Stimulated activated CD4-positive, alpha-beta T cell treated with anti-CD3 and anti-CD28 coated beads, Interleukin-12 subunit alpha, Interleukin-12 subunit beta, amount 100 ng/mL, for 24 hours (primary cell): ENCODE measurements at places on chromosomes 2 and 18.

GRCh38 chr18:74516271-74517235 lies 17.7 kb upstream of the CNDP1 start:
- no peak for DNase-seq

- DNase-seq = no peak
These were observed 2.7 kb downstream of the IKZF2 start for GRCh38 chr2:213148572-213149261.

DNA sequence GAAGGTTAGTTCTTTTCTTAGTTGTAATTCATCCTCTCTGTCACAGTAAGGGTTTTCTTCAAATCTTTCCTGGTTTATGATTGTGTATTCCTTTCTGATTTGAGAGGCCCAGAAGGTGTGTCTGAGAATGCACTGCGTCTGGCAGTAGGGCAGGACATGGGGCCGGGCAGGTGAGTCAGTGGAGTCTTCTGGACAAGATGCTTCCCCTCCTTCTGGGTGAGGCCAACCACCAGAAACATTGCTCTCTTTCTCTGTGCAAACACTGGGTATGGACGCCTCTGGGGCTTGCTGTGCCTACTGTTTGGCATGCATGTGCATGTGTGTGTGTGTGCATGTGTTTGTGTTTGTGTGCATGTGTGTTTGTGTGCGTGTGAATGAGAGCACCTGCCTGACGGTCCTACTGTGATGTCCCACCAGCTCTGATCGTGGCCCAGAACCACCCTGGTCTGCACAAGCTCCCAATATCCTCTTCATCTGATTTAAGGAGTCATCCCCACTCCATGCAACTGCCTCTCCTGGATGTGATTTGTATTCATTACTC lies 93.2 kb upstream of the DLX2 start:
- no peak for DNase-seq

GRCh38 chr2:118803012-118803411 lies 44.4 kb downstream of the EN1 start:
- DNase-seq = no peak

DNA sequence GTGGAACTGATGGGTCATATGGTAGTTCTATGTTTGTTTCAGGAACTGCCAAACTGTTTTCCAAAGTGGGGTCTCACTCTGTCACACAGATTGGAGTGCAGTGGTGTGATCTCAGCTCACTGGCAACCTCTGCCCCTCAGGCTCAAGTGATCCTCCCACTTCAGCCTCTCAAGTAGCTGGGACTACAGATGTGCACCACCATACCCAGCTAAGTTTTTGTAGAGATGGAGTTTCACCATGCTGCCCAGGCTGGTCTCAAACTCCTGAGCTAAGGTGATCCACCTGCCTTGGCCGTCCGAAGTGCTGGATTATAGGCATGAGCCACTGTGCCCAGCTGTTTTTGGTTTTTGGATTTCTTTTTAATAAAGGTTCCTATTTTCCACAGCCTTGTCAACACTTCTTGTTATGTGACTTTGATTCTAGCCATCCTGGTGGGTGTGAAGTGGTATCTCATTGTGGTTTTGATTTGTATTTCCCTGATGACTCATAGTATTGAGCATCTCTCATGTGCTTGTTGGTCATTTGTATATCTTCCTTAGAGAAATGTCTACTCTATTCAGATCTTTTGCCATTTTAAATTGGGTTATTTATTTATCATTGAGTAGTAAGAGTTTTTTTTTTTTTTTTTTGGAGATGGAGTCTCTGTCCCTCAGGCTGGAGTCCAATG lies 22.8 kb downstream of the NPC1 start:
- no peak for DNase-seq

DNA sequence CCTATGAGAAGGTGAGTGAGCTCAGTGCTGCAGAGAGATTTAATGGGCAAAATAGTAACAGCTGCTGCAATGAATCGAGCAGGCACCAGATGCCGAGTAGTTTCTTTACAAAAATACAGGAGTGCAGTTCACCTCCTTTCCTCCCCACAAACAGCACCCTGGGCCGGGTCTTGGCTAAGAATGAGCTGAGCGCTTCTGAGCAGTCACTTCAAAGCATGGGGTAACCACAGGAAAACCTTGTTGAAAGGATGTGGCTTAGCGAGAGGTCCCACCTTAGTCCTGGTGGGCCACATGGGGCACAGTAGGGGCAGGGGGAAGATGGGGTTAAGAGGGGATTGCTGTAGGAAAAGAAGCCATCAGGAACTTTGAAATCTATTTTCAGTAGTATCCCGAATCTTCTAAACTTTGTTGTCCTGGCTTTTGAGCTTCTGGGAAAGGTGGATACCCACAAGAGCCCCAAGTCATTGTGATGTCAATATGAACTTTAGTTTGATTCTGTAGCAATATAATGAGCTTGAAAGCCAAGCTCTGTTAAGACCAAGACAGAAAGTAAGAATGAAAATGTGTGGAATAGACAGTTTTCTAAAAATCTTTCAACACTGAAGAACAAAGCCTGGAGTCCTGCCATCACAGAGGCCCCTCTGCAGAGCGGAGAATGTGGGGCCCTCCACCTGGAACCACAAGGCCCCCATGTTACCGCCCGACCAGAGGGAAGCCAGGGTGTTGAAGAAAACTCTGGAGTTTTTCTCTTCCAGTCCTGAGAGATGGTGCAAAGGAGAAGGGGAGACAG lies 101.0 kb upstream of the ZNF236 start:
- DNase-seq = peak; percentile 33

- no peak for DNase-seq
These were observed 27.2 kb downstream of the GALNT14 start for GRCh38 chr2:31110998-31111397.

DNA sequence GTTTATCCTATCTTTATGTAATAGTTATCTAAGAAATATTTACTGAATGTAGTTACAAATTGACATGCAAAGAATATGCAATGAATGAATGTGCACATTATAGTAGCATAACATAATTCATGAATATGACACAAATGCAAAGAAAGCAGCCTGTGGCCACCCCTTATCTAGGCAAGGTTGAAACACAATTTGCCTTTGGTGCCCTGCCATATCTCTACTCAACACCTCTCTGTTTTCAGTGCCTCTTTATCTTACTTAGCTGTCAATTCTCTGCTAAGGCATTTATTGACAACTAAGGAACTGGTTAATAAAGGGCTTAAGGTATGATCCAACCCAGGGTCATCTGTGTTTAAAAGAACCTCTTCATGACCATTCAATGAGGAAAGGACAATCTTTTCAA lies 18.9 kb downstream of the REV1 start:
- DNase-seq = no peak

DNA sequence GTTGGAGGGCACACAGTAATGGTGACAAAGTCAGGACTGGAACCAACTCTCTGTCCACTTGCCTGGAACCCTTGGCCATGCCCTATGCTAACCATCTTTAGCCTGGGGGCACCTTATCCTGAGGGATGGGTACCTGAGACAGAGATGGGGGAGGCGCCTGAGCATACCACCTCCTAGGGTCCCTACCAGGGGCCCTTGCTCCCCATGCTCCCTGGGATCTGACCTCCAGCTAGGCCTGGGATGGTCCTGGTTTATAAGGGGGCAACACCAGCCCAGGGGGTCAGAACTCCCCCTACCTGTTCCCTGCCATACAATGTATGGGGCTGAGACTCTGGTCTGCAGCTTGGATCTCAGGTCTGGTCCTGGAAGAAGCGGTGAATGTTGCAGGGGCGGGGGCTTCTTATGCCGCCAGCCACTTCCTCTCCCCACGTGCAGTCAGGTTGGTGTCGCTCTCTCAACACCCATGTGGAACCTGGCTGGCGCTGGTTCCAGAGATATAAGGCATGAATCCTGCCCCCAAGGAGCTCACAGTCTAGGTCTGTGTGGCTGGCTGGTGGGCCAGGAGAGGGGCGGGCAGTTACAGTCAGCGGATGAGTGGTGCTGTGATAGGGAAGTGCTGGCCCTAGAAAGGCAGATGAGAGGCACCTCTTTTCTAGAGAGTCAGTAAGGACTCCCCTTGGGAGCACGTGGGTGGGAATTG lies 3.8 kb upstream of the TOGARAM2 start:
- DNase-seq = no peak

DNA sequence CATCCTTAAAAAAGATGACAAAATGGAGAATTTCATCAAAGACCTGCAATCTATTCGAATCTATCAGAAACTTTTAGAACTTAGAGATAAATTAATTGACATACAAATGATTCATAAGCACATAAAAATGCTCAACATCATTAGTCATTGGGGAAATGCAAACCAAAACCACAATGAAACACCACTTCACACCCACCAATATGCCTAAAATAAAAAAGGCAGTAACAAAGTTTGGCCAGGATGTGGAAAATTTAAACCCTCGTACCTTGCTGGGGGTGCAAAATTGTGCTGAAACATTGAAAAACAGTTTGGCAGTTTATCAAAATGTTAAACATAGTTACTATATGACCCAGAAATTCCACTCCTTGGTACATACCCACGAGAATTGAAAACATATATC lies 11.5 kb upstream of the EIF2AK3 start:
- no peak for DNase-seq

- no peak for DNase-seq
These were observed 84.2 kb downstream of the KLHL29 start for GRCh38 chr2:23469142-23469540.

- DNase-seq = no peak
These were observed 170.6 kb downstream of the TWIST2 start for GRCh38 chr2:239018271-239019182.

DNA sequence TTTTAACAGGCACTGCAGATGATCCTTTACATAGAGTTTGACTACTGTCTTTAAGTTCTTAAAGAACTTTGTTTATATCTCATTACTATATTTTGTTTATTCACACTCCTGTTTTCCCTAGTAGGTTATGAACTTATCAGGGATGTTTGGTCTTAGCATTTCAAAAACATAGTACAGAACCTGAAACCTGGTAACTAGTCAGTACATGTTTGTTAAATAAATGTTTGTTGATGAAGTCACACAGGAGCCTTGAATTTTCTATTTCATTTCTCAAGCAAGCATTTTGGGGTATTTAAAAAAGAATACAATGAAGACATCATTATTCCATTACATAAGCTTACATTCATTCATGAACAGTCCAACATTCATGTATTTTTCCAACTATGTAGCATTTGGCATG lies 280.3 kb upstream of the ZSWIM2 start:
- no peak for DNase-seq

GRCh38 chr2:191538334-191538903 lies 139.5 kb upstream of the NABP1 start:
- no peak for DNase-seq

DNA sequence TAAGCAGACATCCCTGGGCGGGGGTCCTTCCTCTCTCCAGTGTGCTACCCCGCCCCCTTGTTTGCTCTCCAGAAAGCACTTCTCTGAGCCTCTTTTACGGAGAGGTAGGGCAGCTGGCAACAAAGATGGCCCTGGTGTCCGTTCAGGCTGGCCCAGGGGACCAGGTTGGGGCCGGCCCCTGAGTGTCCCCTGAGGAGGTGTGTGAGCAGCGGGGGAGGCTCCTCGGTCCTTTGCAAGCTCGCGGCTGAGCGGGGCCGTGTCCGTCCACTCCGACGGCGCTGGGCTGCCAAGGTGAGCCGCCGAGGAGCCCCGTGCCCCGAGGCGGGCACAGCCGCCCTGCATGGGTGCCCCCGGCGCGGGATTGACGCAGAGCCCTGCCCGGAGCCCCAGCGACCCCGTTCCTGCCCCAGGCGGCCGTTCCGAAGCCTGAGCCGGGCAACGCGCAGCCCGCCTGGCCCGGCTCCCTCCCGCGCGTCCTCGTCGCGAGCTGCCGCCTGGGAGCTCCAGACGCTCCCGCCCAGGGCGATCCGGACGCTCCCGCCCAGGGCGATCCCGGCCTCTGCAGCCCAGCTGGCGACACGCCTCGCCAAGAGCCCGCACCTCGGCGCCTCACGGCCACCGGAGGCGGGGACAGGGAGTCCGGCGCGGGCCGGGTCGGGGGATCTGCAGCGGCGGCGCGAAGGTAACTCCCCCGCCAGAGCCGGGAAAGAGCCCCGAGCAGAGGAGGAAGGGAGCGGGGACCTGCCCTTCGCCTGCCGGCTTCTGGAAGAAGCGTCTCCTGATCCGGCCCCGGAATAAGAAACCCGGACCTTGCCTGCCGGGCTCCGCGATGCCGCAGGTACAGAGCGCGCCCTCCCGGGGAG lies at the start of gene PROKR1:
Gene PROKR1 (plus strand): TSS at position 569 of the 863 bp plus-strand sequence. CDS start 2,243 bp downstream, outside the sequence.
- DNase-seq = no peak

- no peak for DNase-seq
These were observed 36.3 kb upstream of the CTDP1 start for GRCh38 chr18:79643054-79643984.

DNA sequence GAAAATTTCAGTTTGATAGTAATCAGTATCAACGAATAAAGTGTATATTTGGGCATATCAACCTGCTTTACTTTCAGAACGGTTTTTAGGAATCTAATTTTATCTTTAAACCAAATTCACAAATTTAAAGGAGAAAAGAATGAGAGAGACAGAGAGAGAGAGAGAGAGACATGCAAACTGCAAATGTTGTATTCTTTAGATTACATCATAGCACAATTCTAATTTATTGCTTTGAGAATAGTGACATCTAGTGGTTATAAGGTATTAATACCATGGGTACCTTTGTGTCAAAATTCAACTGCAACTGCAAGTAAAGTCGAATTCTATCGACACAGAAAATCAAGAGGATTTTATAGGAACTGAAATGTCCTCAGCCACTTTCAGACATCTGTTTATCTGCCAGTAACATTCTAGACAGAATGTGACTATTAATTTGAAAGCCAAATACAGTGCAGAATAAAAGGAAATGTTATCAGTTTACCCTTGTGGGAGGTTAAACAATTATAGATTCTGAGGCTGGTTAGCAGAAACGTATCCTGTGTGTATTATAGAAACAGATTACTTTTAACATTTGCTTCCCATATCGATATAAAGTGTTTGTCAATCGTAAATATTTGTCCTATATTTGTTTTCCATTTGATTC lies 529.8 kb upstream of the VRK2 start:
- no peak for DNase-seq

- no peak for DNase-seq
These were observed 156.2 kb downstream of the HDAC4 start for GRCh38 chr2:239244625-239245024.

DNA sequence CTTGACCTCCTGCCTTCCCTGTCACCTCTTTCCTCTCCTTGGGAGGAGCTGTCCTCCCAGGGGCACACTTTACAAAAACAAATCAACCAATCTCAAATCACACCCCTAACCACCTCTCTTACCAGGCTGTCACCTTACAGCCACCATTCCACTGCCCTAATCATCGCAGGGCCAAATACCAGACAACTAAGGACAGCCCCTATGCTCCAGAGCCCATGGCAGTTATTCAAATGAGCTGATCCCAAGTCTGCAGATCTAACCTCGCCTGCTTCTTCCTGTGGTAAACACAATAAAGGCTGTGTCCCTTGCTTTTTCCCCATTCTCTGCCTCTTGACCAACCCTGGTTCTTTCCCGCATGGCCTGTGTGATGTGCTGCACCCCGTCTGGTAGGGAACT lies 154.2 kb upstream of the CNTNAP5 start:
- no peak for DNase-seq

GRCh38 chr2:179596018-179596417 lies 265.4 kb downstream of the ZNF385B start:
- DNase-seq = no peak

- no peak for DNase-seq
These were observed 69.4 kb upstream of the TAF1B start for GRCh38 chr2:9773903-9774239.

GRCh38 chr2:98263362-98263761 lies 82.9 kb upstream of the CNGA3 start:
- DNase-seq = no peak
